ENCODE measurements at places on chromosomes 3 and 15. TPM values are rescaled to one million over a fixed set of nuclear protein-coding genes. Genes with fewer than 3 reads are reported as not detected.

The FAM174B gene
- total RNA-seq: 6.4 TPM

The BFSP2 gene
- total RNA-seq: not detected

The SFMBT1 gene
- 21.9 TPM for total RNA-seq

The GADL1 gene
- not detected for total RNA-seq

The SUMF1 gene
- 7.1 TPM for total RNA-seq

The NTRK3 gene
- not detected for total RNA-seq

The MUC20 gene
- total RNA-seq: 0.29 TPM

The GOLGA8A gene
- 126 TPM for total RNA-seq

The LYZL4 gene
- total RNA-seq: not detected

The TGM5 gene
- 0.16 TPM for total RNA-seq

The FBLN2 gene
- total RNA-seq: 3.1 TPM

The SPTSSB gene
- not detected for total RNA-seq

The LRRK1 gene
- total RNA-seq: 0.29 TPM

The GPR149 gene
- total RNA-seq: not detected

The IQGAP1 gene
- 129 TPM for total RNA-seq

The MED12L gene
- 2.1 TPM for total RNA-seq

The SLC6A11 gene
- not detected for total RNA-seq

The COL8A1 gene
- total RNA-seq: not detected

The GREM1 gene
- not detected for total RNA-seq

The HRG gene
- total RNA-seq: not detected

The GABRR3 gene
- not detected for total RNA-seq

The PATL2 gene
- total RNA-seq: 8.6 TPM

The PTH1R gene
- total RNA-seq: not detected

The ANKUB1 gene
- not detected for total RNA-seq

The CPEB1 gene
- 1.1 TPM for total RNA-seq

The ARF4 gene
- 67.4 TPM for total RNA-seq

The CACNA2D2 gene
- 0.70 TPM for total RNA-seq

The PGBD4 gene
- total RNA-seq: 2.8 TPM

The GOLGA8S gene
- 0.18 TPM for total RNA-seq

The STARD5 gene
- 6.2 TPM for total RNA-seq

The NRROS gene
- 22.0 TPM for total RNA-seq

The CLDN18 gene
- total RNA-seq: not detected

The KLHL6 gene
- 26.8 TPM for total RNA-seq

The MYRIP gene
- not detected for total RNA-seq

The TTLL13 gene
- total RNA-seq: 0.54 TPM

The C3orf85 gene
- not detected for total RNA-seq

The CDHR4 gene
- not detected for total RNA-seq

The SCAANT1 gene
- total RNA-seq: not detected

The C3orf49 gene
- total RNA-seq: not detected

All from activated naive CD8-positive, alpha-beta T cell treated with anti-CD3 and anti-CD28 coated beads for 36 hours (primary cell).